Pancreas (tissue), 10 donors: ENCODE measurements at places on chromosomes 3 and 15.

DNA sequence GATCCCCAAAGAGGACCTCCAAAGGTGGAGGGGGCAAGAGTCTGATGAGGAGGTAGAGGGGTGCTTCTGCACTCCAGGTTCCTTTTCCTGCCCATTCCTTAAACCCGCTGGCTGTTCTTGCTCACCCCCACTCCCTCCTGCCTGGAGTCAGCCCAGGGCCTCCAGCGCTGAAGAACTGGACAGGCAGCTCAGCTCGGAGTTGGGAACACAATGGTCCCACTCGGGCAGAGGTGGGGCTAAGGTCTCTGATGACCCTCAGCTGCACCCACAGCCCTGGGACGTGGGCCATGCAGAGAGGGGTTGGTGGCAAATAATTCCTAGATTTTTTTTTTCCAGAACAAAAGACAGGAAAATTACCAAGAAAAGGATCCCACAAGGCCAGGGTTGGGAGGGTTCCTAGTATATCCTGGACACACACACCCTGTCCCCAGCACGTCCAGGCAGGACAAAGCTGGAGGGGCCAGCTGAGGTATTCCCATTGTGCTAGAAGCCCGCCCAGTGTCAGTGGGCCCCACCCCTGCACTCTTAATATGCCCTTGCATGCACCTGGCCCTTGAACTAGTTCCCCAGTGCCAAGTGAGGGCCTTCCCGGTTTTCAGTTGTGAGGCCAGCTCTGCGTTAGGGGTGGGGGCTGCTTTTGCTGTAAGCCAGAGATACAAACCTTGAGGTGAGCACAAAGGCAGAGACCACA, 22.1 kb upstream of the IP6K2 start:
- no peak for DNase-seq

DNA sequence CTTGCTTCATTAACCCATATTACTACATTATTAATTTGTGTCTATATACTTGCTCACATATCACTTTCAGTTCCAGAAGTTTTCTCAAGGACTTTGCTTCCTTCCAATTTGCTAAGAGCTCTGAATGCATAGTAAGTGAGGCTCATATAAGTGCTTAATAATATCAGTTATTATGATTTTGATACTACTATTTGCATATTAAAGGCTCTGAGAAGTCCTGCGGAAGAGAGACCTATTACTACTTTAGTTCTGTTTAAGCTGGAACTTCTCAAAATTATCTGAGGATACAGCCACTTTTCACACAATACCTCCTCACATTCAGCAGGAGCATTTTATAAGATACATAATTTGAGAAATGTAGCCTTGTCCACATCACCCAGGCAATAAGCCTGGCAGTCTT, 81.6 kb downstream of the GJD2 start:
- no peak for DNase-seq

DNA sequence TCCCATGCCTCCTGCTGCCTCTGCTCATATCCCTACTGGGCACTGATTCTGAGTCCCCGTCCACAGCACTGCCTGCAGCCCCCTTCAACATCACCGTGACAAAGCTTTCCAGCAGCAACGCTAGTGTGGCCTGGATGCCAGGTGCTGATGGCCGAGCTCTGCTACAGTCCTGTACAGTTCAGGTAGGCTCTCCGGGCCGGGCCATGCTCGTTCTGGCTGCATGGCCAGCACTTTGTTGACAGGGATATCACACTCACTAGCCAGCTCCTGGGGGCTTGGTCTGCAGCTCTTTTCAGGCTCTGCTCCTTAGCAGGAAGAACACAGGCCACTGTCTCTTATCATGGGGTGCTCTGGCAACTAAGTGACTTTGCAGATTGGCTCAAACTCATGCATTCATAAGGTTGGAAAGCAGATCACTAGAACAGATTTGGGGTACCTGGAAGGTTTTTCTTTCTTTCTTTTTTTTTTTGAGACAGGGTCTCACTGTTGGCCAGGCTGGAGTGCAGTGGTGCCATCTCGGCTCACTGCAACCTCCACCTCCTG, 6.0 kb downstream of the TYRO3 start:
- no peak for DNase-seq

GRCh38 chr3:148315756-148316155, 381.9 kb upstream of the AGTR1 start:
- no peak for DNase-seq

GRCh38 chr15:38252481-38253350, at the start of gene SPRED1:
Gene SPRED1 (plus strand): TSS chr15:38252836. CDS start chr15:38253186, 350 bp downstream.
- peak; percentile 89 for DNase-seq
